ENCODE measurements at places on chromosomes 6 and 20.

DNA sequence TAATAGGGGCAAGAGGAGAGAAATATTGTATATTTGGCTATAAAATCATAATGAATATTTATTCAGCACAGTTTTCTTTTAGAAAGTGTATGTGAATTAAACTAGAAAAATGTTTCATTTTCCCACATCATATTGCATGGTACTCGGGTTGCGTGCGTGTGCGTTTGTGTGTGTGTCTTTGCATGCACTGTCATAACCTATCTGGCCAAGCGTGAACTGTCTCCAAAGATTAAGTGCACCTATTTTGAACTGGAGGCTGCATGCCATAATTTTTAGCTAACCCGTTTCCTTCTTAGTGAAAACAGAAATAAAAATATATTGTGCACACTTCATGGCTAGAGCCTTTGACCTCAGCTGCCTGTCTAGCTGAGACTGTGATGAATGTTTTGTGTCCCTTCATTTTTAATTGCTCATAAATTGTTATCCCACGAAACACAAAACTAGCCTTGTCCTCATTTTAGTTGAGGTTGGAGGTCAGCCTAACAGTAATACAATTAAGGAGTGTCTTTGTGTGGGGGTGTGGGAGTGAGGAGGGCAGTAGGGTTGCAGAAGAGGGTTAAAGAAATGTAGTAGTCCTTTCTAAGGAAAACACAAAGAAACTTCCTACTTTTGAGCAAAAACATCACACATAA is 336.1 kb upstream of the POU3F2 start:
- H3K4me1 ChIP-seq = no peaks in the 10 kb centered on the region
- no peaks in the 10 kb centered on the region for H3K27me3 ChIP-seq
- no peak overlapping the region for H3K27ac ChIP-seq

DNA sequence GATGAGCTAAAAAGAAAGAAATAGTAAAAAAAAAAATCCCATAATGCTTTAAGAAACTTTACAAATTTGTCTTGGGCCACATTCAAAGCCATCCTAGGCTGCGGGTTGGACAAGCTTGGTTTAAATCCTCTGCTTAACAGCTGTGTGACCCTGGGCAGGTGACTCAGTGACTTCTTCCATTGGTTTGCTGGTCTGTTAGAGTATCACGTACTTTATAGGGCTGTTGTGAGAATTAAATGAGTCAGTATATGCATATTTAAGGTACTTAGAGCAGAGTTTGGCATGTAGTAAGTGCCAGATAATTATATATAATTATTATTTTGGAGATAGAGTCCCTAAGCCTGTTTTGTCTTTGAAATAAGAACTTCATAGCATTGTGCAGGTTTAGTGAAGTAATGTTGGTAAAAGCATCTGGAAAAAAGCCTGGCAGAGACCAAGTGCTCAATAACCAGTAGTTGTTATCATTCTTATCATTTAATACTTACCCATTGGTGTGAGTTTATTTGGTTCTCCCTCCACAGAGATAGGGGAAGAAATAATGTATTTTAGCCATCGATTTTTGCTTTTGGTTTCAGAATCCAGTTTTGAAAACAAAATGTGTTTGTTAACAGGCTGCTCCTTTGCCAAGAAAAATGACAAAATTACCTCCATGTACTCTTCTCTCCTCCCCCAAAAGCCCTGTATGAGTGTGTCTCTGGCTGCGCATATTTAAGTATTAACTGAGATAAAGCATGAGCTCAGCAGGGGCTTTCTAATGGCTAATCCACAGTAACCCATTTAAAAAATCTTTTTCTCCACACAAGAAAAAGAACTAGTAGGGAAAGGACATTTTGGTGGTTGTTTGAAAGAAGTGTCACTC is 67.2 kb downstream of the FOXO3 start:
- no peak overlapping the region for H3K27ac ChIP-seq
- DNase-seq = no peak
- H3K4me3 ChIP-seq = no peak overlapping the region
- peaks cover 31% of the 10 kb centered on the region for H3K4me1 ChIP-seq
- H3K36me3 ChIP-seq = no peaks in the 10 kb centered on the region

DNA sequence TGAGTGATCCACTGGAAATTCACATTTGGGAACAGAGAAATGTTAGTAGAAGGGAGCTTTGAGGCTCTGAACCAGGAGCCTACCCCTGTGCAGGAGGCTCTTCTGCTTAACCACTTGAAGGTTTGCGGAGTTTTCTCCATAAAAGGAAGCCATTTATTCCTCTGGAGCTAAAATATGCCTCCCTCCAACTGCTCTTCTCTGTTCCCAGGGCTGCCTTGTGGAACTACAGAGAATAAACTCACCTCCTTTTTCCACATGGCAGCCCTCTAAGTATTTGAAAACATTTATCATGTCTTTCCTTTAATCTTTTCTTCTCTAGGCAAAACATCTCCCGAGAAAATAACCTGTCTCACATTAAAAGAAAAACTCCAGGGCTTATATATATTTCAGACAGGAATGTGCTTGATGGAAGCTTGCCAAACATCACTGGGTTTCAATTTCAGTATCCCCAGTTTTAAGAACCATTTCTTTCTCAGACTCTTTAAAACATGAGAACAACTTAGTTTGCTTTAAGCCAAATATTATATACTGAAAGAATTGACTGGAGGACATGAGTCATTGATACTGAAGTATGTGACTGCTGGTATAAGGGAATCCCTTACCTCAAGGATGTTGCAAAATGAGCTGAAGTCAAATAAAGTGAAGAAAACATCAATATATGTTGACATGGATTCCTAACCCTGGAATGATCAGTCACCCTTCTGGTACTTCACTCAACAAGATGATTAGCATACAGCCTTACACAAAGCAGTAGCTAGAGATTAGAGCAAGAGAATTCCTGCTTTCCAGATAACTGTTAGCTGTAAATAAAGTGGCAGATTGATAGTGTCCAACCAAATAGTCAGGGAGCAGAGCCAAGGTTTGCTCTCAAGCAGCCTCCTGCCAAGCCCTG is 74.0 kb downstream of the ZBTB2 start:
- H3K27ac ChIP-seq = no peak overlapping the region
- no peaks in the 10 kb centered on the region for H3K4me1 ChIP-seq
- no peaks in the 10 kb centered on the region for H3K36me3 ChIP-seq
- DNase-seq = no peak

- DNase-seq = no peak
- H3K27me3 ChIP-seq = peaks cover 19% of the 10 kb centered on the region
- no peaks in the 10 kb centered on the region for H3K36me3 ChIP-seq
Observed at GRCh38 chr6:40844246-40844645, 194.8 kb downstream of the UNC5CL start.

DNA sequence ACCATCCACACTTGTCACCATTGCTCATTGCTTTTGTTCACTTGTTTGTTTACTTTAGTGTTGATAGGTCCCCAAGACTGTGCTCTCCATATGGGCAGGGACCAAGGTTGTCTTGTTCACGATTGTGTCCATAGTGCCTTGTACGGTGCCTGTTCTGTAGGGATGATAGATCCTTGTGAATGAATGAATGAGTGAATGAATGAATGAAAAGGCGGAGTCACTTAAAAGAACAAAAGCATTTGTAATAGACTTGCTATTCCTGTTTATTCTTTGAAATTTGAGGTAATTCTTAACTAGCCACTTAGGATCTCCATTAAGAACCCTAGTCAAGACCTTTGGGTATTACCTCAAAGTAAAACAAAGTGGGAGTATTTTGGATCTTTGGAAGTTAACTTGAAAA is 47.0 kb downstream of the UTRN start:
- peaks cover 35% of the 10 kb centered on the region for H3K4me1 ChIP-seq
- H3K27me3 ChIP-seq = no peaks in the 10 kb centered on the region
- H3K36me3 ChIP-seq = no peaks in the 10 kb centered on the region
- no peak overlapping the region for H3K4me3 ChIP-seq

DNA sequence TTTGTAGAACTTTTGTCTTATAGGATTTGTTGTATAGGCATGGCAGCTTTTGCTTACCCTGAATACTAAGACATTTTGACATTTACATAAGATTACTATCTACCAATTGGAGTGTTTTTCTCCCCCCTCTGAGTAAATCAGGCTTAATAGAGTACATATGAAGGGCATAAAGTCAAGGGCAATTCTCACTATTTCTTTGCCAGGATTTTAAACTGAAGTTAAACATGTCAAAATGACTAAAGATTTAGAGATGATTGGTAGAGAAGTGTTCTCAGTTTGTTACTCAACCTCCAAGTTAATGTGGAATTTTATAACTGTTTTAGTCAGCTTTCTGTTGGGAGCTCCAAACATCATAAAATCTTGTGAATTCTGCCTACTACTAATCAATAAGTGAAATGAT is 157.8 kb downstream of the CDKAL1 start:
- H3K27ac ChIP-seq = no peak overlapping the region
- H3K4me3 ChIP-seq = no peak overlapping the region
- DNase-seq = no peak
- no peaks in the 10 kb centered on the region for H3K27me3 ChIP-seq
- H3K36me3 ChIP-seq = no peaks in the 10 kb centered on the region

DNA sequence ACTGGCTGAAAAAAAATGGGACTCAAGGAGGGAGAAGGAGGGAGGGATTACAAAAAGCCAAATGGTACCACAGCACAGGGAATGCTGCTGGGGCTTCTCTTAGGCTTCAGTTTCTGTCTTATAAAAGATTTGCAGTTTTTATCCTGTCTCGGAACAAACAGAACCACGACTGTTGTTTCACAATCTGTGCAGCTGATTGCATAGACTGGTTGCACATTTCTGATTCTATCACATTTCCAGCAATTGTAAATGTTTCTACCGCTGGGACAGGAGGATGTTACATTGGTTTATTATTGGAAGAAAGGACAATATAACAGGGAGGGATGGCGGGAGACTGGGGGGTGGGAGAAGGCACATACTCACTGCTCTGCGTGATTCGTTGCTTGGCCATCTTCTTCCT is 73.5 kb upstream of the ARID1B start:
- H3K4me1 ChIP-seq = no peaks in the 10 kb centered on the region
- no peak overlapping the region for H3K4me3 ChIP-seq
- no peak for DNase-seq
- no peak overlapping the region for H3K27ac ChIP-seq

GRCh38 chr20:44113618-44114376 is 73.2 kb downstream of the JPH2 start:
- no peaks in the 10 kb centered on the region for H3K4me1 ChIP-seq
- H3K36me3 ChIP-seq = no peaks in the 10 kb centered on the region
- H3K27me3 ChIP-seq = no peaks in the 10 kb centered on the region
- no peak overlapping the region for H3K27ac ChIP-seq
- DNase-seq = no peak

GRCh38 chr6:139334806-139335446 is 39.5 kb downstream of the CITED2 start:
- no peaks in the 10 kb centered on the region for H3K36me3 ChIP-seq
- H3K27ac ChIP-seq = no peak overlapping the region
- no peaks in the 10 kb centered on the region for H3K4me1 ChIP-seq
- no peaks in the 10 kb centered on the region for H3K27me3 ChIP-seq
- no peak for DNase-seq

- H3K36me3 ChIP-seq = no peaks in the 10 kb centered on the region
- no peaks in the 10 kb centered on the region for H3K4me1 ChIP-seq
- DNase-seq = no peak
- no peak overlapping the region for H3K27ac ChIP-seq
Observed at GRCh38 chr6:34027939-34028441, 117.9 kb downstream of the GRM4 start.

DNA sequence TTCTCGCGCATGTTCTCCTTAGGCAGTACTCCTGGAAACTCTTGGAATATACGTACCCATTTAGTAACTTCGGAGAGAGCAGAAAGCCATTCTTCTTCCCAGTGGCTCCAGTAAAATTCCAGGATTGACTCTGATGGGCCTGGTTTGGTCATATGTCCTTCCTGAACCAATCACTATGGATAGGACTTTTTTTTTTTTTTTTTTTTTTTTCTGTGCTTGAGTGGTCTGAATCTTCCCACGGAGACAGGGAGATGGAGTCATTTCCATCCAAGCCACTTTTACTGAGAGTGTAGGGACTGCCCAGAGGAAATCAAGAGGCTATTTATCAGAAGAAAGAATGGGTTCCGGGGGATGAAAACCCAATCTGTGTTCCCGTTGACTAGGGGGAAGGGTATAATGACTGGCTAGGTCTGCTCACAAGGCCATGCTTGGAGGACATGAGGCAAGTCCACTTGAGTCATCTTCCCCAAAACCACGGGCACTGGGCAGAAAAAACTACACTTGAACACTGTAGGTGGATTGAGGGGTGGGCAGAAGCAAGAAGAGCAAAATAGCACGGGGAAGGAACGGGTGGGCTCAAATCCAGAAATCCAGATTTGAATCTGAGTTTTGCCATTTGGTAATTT is 35.4 kb upstream of the MRPS18A start:
- H3K36me3 ChIP-seq = no peaks in the 10 kb centered on the region
- H3K27me3 ChIP-seq = peaks cover 17% of the 10 kb centered on the region
- H3K4me1 ChIP-seq = peaks cover 23% of the 10 kb centered on the region
- H3K27ac ChIP-seq = no peak overlapping the region

- H3K4me3 ChIP-seq = no peak within 1 kb of the TSS
- no peak within 1 kb of the TSS for H3K27ac ChIP-seq
- H3K36me3 ChIP-seq = no peaks in the 10 kb centered on the region
- no peaks in the 10 kb centered on the region for H3K27me3 ChIP-seq
- DNase-seq = no peak
- H3K4me1 ChIP-seq = no peaks in the 10 kb centered on the region
Observed at GRCh38 chr6:83853178-83854000, at the start of gene RIPPLY2. Gene RIPPLY2 (plus strand): TSS chr6:83853360. CDS start chr6:83853417, 57 bp downstream.

GRCh38 chr6:22366214-22366613 is 69.4 kb upstream of the PRL start:
- H3K27ac ChIP-seq = no peak overlapping the region
- no peaks in the 10 kb centered on the region for H3K36me3 ChIP-seq
- DNase-seq = no peak
- peaks cover 22% of the 10 kb centered on the region for H3K4me1 ChIP-seq

GRCh38 chr6:132929141-132929540 is 114.8 kb downstream of the RPS12 start:
- DNase-seq = no peak
- H3K27me3 ChIP-seq = no peaks in the 10 kb centered on the region
- H3K4me3 ChIP-seq = no peak overlapping the region
- H3K4me1 ChIP-seq = no peaks in the 10 kb centered on the region
- H3K27ac ChIP-seq = no peak overlapping the region

GRCh38 chr20:43140726-43141125 is 49.0 kb downstream of the PTPRT start:
- no peak overlapping the region for H3K4me3 ChIP-seq
- no peak overlapping the region for H3K27ac ChIP-seq
- DNase-seq = no peak
- no peaks in the 10 kb centered on the region for H3K4me1 ChIP-seq

GRCh38 chr6:111844921-111845320 is 28.3 kb downstream of the FYN start:
- peaks cover 48% of the 10 kb centered on the region for H3K4me1 ChIP-seq
- peaks cover 44% of the 10 kb centered on the region for H3K36me3 ChIP-seq
- H3K27me3 ChIP-seq = no peaks in the 10 kb centered on the region
- no peak overlapping the region for H3K4me3 ChIP-seq

Measured in DND-41 (cell line).